ENCODE measurements at places on chromosomes 6 and 20.

DNA sequence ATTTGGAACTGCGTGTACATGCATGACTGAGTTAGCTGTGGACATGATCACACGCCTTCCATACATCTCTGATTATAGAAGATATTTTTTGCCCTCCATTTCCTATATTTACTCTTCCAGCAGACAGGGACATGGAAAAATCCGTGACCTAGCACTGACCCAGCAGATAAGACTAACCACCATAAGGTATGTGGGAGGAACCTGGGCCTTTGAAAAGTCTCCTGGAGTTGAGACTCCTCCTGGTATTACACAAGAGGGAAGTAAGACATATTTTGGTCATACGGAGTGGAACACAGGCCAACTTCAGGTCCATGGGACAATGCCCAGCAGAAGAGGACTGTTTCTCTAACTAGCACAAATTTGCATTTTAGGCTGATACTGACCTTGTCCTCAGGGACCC lies 13.7 kb upstream of the SIRPB1 start:
- DNase-seq = no peak

DNA sequence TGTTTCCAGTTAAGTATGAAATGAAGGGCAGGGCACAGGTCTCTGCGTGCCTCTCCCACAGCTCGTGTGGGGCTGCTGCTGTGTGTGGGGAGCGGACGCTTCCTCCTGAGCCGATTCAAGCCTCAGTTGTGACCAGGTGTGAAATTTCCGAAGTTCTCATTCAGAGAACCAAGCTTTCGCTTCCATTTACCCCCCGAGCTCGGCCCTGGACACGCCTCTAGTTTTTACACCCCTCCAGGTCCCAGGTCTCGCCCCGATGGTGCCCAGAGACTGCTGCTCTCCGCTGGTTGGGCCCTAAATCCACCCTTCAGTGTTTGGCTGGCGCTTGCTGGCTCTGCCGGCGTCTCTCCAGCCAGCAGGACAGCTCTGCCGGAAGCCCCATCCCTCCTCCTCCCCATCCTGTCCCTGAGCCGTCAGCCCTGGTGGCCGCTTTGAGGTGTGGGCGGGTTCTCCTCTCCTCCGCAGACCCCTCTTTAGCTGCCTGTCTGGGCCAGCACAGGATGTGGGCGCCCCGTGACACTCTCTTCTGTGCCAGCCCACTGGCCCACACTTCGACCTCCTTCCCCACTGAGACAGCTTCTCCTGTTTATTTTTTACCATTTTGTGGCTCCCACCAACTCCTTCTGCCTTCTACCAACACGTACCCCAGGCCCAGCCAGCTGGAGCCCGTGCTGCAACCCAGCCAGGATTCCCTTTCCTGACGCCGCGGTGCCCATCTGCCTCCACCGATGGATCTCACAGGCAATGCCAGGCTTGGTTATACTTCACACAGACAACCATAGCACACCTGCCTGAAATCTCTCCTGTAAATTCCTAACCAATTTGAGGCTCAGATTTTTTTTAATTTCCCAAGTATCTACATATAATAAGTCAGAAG lies 142.8 kb downstream of the DLL1 start:
- peak; percentile 56 for DNase-seq

DNA sequence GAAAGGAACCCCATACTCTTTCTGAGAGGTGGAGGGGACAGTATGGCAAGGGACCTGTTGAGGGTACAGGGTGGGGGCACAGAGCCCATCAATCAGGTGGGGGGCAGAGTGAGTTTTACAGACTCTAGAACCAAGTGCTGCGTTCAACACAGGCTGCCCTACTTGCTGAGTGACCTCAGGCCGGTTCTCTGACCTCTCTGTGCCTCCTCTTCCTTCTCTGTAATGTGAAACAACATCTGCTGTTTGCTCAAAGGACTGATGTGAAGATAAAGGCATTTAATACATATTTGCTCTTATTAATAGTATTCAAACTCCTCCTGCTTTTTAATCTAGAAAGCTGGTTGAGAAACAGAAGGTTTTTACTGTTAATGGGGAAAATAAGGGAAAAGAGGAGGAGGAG lies 25.9 kb upstream of the APMAP start:
- no peak for DNase-seq

DNA sequence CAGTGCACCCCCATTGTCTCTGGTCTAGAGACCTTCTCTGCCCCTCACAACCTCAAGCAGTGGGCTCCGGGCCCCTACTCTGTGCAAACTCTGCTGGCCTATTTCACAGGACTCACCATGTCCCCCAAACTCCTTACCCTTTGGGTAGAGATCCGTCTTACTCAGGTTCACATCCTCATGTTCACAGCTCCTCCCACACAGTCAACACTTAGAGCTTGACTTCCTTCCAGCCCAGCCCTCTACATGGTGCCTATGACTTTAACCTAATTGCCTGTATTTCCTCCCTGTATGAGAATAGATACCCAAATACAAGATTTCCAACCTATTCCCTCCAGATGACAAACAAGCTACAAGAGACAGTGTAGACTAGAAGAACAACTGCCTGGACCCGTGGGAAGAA lies 528.6 kb upstream of the JARID2 start:
- no peak for DNase-seq

DNA sequence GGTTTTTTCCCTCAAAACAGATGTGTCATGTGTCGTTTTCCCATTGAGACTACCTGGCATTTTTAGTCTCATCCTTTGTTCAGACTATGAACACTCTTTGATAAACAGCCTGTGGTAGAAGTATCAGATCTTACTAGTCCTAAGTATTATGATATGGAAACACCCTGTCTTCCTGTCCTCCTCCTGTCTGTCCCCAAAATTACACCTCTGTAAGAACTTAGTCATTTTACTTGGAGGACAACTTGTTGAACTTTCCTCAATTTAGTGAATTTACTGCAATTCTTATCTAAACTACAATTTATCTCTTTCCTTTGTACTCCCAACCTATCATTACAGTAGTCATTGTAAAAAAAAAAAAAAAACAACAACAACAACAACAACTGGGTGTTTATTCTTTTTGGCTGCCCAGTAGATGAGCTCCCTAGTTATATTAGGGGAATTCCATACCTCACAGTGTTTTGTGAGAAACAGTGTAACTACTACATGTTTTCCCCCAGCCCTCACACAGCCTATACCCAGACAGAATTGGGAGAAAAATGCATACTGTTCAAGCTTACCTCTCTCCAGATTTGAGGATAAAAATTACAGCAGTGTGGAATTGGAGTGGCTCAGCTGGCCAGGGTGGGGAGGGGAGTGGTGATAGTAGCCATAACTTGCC lies 18.5 kb upstream of the ERVFRD-1 start:
- DNase-seq = no peak

DNA sequence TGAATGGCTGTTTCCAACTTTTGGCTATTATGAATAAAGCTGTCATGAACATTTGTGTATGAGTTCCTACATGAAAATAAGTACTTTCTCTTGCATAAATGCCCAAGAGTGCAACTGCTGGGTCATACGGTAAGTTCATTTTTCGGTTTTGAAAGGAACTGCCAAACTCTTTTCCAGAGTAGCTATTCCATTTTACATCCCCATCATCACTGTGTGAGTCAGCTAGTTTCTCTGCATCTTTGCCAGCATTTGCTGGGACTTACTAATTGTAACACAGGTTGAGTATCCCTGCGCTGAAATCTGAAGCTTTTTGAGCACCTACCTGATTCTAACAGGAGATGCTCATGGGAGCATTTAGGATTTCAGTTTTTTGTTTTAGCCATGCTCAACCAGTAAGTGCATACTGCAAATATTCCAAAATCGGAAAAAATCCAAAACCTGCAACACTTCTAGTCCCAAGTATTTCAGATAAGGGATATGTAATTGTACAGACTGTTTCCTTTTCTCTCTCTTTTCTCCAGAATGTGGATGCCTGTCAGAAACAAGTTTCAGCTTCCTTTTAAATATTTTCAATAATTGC lies 118.4 kb downstream of the DTNBP1 start:
- DNase-seq = no peak

DNA sequence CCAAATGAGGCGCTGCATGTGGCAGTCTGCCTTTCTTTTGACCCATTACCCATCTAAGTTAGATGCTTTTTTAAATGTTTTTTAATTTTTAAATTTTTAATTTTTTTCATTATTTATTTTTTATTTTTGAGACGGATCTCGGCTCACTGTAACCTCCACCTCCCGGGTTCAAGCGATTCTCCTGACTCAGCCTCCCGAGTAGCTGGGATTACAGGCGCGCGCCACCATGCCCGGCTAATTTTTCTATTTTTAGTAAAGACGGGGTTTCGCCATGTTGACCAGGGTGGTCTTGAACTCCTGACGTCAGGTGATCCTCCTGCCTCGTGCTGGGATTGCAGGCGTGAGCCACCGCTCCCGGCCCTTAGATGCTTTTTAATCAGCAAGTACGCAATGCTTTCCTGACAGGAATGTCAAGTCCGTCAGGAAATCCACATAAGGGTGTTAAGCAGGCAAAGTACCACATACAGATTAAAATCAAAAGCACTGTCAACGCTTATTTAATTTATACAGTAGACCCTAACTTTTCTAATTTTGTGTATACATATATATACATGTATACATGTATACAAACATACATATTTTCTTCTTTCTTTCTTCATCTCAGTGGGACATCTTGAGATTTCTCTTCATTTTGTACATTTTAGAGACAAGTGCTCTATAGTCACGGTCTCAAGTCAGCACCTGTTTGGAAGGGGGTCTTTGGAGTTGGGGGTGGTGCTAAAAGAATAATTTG lies 995 bp upstream of the GSTA4 start:
- peak; percentile 32 for DNase-seq

- no peak for DNase-seq
These were observed 16.6 kb upstream of the CCND3 start for GRCh38 chr6:41958022-41958856.

- no peak for DNase-seq
These were observed 923 bp downstream of the GMDS start for GRCh38 chr6:2244261-2245102.

- DNase-seq = no peak
These were observed 33.5 kb upstream of the MCM3 start for GRCh38 chr6:52317841-52318581.

- DNase-seq = no peak
These were observed 103.0 kb downstream of the OLIG3 start for GRCh38 chr6:137391061-137391814.

GRCh38 chr6:92479831-92480230 lies 939.5 kb downstream of the EPHA7 start:
- DNase-seq = no peak
